Astrocyte of the cerebellum (primary cell): ENCODE measurements at places on chromosomes 2 and 18.

- DNase-seq: peak; percentile 50
Observed at GRCh38 chr2:234422273-234422732, 74.6 kb downstream of the ARL4C start.

DNA sequence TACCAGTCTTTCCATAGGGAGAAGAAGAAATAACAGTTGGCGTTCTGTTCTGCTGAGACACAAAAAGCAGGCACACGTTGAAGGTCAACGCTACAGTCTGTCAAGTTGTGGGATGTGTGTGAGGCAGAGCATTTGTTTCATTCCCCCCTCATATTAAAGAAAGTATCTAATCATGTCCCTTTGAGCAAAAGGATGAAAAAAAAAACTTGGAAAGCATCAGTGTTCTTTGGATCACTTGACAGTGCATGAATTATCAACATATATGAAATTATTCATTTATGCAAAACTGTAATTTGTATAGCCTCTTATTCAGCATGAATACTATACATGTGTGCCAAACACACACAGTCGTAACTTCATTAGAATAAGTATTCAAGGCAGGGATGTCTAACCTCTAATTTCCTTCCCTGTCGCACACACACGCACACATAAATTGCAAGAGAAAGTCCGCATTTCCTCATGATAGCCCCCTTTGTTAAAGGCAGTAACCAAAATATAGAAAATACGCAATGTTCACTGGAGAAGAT lies 228.6 kb downstream of the RND3 start:
- no peak for DNase-seq

DNA sequence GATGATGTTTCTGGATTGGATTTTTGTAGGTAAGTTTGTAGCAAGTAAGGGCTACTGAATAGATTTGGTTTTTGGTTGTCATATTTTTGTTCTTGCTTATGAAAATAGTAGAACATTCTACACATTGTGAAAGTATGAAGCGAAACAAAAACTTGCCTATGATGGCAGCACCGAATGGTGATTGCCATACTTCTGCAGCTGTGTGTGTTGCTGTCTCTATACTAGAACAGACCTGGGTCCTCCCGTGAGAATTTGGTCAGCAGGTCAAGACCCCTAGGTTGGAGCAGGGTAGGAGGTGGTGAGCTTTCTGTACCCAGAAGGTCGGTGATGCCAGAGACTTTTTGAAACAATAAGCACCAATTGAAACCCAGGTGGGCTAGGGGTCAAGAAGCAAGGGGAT lies 322.6 kb downstream of the PRKCE start:
- DNase-seq: no peak

DNA sequence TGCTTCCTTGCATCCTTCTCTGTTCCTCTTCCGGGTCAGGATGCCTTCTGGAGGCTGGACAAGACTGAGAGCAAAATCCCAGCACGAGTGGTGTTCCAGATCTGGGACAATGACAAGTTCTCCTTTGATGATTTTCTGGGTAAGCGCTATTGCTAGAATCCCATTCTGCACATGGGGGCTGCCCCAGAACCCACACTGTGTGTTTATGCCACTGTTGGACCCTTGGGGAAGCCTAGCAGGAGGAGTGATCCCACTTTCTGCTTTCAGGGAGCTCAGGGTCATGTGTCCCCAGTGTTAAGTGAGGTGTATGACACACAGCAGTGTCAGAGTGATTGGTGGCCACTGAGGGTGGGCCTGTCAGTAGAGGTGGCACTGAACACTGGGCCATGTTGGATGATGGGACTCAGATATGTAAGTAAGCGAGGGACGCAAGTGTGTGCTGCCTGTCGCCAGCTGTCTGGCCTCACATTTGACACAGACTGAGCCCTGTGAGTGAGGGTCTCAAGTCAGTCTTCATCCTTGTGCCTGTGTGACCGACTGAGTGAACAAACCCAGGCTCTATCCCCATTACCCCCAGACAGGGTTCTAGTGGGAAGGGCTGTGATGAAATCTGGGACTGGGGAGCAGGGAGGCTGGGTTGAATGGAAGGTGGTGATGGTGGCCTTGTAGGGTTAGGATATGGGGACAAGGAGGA lies 220.9 kb downstream of the DYSF start:
- DNase-seq: no peak

- no peak for DNase-seq
Observed at GRCh38 chr2:70443726-70444125, 109.9 kb downstream of the TGFA start.

GRCh38 chr2:1744446-1745170 lies at the start of gene PXDN:
Gene PXDN, minus strand, starts transcription at chr2:1744515. Its CDS starts 60 bp downstream, at chr2:1744455.
- no peak for DNase-seq

DNA sequence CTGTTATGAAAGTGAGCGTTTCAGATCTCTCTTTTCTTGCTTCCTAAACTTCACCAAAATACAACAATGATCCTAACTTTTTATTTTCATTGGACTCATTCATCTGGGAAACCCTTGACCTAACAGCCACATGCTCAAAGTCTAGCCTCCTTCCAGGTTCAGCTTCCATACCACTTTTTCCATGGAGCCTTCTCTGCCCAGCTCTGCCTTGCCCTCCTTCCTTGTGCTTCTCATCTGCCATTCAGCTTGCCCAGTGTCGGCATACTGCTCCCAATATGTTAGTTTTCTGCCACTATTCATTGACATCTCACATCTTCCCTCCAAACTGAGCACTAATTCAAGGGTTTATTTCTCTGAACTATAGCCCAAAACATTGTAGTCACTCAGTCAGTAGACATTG lies 214.7 kb downstream of the RAD51AP2 start:
- no peak for DNase-seq

- DNase-seq: no peak
Observed at GRCh38 chr2:2839393-2839781, 508.3 kb upstream of the MYT1L start.

DNA sequence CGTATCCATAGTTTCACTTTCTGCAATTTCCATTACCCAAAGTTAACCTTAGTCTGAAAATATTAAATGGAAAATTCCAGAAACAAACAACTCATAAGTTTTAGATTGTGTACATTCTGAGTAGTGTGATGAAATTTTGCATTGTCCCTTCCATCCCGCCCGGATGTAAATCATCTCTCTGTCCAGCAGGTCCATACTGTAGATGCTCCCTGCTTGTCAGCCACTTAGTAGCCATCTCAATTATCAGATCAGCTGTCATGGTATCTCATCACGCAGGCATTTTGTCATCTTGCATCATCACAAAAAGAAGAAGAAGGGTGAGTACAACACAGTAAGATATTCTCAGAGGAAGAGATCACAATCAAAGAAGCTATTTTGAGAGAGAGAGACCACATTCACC lies 185.0 kb upstream of the STK17B start:
- DNase-seq: no peak

GRCh38 chr2:126776692-126777619 lies 121.0 kb downstream of the GYPC start:
- peak; percentile 36 for DNase-seq

- DNase-seq: no peak
Observed at GRCh38 chr2:70552501-70553333, 909 bp downstream of the TGFA start.

- no peak for DNase-seq
Observed at GRCh38 chr2:19349911-19350677, 8.3 kb downstream of the OSR1 start.

DNA sequence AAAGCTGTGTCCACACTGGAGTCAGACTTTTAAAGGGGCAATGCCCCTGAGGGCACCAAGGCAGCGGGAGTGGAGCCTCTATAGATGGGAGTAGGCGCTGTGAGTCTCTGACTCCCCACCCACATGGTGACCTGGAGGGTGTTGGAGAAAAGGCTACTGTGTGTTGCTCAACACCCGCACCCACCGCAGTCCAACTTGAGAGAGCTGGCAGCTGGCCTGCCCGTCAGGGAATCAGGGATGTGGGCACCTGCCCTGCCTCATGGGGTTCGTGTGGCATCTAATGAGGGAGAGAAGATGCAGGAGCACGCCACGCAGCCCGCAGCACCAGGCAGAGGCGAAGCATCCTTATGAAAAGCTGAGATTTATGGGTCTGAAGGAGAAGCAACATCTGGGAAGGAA lies 84.2 kb downstream of the KLHL29 start:
- DNase-seq: no peak

- DNase-seq: no peak
Observed at GRCh38 chr2:238123991-238124470, 14.4 kb upstream of the KLHL30 start.

DNA sequence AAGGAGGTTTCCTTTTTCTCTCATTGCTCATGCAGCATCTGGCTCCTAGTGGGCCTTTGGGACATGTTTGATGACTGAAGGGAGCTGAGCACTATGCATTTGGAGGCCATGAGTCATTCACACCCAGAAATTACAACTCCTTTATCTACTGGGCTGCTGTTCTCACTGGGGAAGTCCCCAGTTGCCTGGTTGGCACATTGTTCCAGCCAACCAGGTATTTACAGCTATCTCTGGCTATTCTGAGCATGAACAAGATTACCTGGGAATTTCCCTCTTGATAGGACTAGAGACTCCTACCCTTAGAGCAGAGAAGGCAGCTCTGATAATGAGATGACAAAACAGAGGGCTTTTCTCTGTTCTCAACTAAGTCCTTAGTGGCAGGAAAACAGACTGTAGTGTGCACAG lies 206.5 kb downstream of the SETBP1 start:
- no peak for DNase-seq

DNA sequence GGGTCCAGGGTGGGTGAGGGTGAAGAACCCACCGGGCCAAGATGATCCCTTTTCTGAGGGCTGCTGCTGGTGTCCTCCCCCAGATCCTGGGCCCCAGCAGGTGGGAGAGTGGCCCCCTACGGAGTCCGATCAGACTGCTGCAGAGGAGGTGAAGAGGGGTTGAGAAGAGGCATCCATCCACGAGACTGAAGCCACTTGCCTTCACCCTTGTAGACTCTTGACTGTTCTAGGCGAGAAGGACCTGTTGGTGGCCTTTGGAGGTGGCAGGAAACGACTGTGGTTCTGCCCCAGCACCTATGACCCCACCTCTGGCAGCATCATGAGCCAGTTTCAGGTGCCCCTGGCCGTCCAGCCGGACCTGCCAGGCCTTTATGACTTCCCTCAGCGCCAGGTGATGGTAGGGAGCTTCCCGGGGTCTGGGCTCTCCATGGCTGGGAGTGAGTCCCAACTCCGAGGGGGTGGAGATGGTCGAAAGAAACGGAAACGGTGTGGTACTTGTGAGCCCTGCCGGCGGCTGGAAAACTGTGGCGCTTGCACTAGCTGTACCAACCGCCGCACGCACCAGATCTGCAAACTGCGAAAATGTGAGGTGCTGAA lies 1.5 kb downstream of the TET3 start:
- DNase-seq: no peak

- DNase-seq: no peak
Observed at GRCh38 chr18:62523631-62524439, 1.0 kb downstream of the ZCCHC2 start.

GRCh38 chr2:96762529-96763311 lies 2.0 kb downstream of the CNNM4 start:
- peak; percentile 27 for DNase-seq

DNA sequence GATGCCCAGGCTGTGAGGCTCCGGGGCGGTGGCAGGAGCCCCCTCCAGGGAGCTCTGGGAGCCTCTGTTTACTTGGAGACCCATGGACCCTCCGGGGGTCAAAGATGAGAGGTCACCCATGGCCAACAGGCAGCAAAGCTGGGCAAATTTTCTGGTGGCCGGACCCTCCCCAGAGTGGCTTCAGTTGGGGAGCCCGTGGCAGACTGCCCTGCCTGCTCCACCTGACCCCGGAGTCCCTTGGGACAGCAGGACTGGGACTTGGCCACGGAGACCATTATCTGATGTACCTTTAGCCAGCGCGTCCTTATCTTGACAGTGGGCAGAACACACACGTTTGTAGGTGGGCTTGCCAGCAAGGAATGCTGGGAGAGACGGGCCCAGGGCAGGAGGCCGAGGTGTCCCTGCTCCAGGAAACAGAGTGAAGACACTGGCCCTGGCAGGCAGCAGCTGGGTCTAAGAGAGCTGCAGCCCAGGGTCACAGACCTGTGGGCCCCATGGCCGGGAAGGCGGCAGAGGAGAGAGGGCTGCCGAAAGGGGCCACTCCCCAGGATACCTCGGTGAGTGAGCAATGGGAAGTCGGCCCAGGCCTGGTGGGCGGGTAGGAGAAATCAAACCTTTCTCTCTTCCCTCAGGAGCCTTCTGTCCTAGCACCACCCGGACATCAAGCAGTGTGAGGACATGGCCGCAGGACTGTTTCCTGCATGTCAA lies at the start of the genes ABCG5 and ABCG8:
Gene ABCG5 (minus strand): TSS at position 280 of the 708 bp plus-strand sequence. CDS start 160 bp downstream, at position 120.
Gene ABCG8 (plus strand): TSS at position 412 of the 708 bp plus-strand sequence. CDS start 83 bp downstream, at position 495.
- no peak for DNase-seq

DNA sequence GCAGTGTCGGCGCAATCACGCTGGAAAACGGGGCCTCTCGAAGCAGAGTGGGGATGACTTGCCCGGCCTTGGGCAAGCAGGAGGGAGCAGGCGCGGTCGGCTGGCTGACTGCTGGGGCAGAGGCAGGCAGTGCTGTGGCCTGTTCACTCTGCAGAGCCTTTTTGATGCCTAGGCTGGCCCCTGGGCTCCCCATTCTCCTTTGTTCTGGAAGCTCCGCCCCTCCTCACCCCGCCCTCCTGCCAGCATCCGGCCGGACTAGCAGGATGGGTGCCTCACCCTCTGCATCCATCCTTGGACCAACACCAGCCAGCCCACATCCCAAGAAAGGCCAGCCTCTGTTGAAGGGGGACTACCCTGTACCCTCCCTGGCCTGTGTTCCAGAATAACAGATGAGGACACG lies at the start of gene ASPRV1:
Gene ASPRV1 (minus strand): TSS at position 136 of the 400 bp plus-strand sequence. CDS start 195 bp downstream, outside the sequence.
- DNase-seq: no peak

- DNase-seq: peak; percentile 29
Observed at GRCh38 chr2:142989273-142990204, 112.1 kb downstream of the KYNU start.

DNA sequence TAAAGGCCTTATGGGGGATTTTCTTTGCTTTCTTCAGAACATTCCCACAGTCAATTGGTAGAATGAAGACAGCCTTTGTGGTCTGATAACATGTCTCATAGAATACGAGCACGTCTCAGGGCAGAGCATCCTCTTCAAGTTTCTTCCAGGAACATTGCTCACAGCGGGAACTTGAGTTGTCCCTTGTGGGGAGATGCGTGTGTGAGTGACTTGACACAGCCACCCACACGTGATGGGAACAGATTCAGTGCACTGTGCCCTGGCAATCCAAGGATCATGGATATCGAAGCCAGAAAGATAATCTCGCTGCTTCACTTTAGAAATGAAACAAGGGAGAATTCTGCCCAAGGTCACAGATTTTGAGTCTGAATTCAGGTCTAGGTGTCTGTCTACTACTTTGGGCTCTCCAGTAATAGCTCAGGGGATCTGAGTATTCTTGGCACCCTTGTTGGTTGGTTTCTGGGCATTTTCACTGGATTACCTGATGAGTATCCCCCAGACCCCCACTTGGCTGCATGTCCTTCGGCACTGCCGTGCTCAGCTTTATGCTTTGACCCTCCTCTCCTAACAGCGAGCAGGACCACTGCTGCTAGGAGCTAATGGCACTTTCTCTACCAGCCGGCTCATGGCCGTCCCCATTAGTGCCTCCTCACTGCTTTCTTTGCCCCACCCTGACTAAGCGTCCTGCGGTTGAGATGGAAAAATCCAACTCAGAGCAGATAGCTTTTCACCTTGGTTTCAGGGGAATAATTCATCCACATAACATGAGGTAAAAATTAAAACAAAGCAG lies 75.9 kb upstream of the FOSL2 start:
- no peak for DNase-seq

DNA sequence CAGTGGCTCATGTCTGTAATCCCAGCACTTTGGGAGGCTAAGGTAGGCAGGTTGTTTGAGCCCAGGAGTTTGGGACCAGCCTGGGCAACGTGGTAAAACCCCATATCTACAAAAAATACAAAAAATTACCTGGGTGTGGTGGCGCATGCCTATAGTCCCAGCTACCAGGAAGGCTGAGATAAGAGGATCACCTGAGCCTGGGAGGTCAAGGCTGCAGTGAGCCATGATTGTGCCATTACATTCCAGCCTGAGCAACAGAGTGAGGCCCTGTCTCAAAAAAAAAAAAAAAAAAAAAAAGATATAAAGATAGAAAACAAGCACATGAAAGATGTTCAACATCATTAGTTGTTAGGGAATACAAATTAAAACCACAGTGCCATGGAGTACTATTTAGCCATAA lies 65.3 kb upstream of the UGP2 start:
- no peak for DNase-seq
